MM.1S (cell line): ENCODE measurements at places on chromosomes 3 and 15.

DNA sequence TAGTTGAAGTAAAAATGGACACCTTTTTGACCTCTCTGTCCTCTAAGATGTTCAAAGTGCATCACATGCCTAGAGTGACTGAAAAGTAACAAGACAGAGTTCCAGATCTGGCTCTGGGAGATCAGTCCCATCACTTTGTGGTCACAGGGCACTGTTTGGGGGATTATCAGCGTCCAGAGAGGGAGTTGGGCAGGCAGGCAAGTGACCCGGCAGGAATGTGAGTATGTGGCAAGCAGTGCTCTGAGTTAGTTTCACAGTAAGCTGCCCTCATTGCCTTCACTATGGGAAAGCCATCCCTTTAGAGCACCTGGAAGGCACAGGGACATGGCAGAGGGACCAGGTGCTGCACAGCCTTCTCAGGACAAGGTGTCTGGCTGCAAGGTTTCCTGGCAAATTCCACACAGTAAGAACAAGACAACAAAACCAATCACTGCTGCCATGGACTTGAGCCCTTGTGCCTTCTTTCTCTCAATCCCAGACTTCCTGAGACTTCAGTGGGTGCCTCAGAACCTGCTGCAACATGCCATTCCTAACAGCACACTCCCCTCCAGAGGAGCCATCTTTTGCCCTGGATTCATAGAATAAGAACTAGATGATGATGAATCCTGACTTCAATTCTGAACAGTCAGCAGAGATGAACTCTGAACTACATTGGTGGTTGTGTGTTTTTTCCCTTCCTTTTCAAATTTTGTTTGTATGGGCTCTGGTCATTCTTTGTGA lies 55.2 kb downstream of the TIPARP start:
- no peak for DNase-seq

- DNase-seq, result no peak
Measured at GRCh38 chr3:157335233-157336076, 101.2 kb upstream of the PTX3 start.

- DNase-seq, result no peak
Measured at GRCh38 chr3:154168998-154169795, 48.0 kb downstream of the ARHGEF26 start.

DNA sequence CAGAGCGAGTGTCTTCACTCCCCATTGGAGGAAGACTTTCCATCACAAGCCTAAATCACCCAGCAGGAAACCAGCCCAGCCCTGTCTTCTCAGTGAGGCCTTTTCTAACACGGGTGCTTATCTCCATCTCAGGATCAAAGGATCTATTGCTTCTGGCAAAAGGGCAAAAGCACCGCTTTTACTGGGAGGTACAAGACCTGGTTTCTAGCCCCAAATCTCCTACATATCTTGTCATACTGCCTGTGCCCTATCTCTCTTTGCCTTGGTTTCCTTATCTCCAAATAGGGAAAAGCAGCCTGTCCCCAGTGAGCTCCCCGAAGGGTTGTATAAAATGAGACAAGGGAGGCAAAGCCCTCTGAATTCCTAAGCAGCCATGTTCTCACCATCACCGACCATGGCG lies 5.2 kb downstream of the GLB1 start:
- no peak for DNase-seq

GRCh38 chr15:101531170-101531569 lies 41.7 kb upstream of the PCSK6 start:
- no peak for DNase-seq

- no peak for DNase-seq
Measured at GRCh38 chr3:177109688-177110330, 87.5 kb downstream of the TBL1XR1 start.

DNA sequence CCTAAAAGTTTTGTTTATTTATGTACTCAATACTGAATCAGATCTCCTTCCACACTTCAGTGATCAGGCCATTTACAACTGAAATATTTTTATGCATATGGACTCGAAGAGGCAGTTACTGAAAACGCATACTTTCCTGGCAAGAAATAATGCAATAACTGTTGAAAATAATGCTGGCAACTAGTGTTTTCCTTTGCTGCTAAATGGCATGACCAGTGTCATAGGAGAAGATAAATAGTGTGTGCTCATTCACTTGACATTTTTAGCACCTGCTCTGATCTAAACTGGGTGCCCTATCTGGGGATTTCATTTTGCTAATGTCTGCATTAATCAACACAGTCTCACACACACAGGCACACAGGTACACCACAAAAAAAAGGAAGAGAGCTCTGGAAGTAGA lies 695.2 kb downstream of the TUSC7 start:
- no peak for DNase-seq

DNA sequence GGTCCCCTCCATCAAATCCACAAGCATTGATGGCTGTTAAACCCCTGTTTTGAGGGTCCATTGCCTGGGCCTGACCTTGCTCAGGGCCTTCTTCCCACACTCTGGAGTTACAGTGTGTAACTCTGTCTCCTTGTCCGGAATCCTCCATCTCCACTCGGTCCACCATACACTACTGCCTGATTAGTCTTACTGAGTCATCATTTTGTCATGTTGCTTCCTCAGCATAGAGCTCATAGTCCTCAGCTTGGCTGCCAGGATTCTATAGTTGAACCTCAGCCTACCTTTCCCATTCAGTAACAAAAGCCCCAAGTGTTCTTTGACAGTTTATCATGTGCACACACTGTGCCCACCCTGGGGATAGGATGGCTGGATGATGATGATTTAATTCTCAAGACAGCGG lies 113.0 kb downstream of the PDE8A start:
- no peak for DNase-seq

DNA sequence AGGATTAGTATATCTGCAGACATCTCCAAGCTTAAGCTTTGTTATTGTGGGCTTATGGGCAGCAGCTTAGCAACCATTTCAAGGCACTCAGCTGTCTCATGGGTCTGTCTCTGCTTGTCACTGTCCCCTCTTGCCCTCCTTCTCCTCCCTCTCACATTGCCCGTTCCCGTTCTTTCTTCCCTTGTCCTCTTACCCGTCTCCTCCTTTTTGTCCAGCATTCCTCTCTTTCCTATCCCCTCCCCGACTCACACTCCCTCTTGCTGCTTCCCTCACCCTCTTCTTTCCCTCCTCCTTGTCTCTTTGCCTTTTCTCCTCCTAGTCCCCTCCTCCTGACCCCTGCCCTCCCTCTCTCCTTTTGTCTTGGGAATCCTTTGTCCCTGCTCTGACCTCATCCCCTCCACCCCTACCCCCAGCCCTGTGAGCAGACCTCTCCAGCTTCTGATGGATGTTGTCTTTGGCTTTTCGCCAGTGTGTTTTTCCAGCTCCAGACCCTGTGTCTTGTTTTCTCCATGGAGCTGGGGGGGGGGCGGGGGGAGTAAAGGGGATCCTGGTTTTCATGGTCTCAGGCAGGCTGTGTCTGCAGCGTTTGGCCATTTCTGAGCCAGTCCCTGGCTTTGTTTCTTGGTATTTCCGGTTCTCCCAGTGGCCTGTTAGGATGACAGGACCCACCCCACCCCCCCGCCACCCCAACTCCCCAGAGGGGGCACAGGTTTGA lies 47.9 kb upstream of the TRAK1 start:
- no peak for DNase-seq

GRCh38 chr3:175748087-175748730 lies 889.1 kb downstream of the NAALADL2 start:
- no peak for DNase-seq

- DNase-seq, result no peak
Measured at GRCh38 chr15:47484059-47484458, 233.2 kb upstream of the SEMA6D start.

DNA sequence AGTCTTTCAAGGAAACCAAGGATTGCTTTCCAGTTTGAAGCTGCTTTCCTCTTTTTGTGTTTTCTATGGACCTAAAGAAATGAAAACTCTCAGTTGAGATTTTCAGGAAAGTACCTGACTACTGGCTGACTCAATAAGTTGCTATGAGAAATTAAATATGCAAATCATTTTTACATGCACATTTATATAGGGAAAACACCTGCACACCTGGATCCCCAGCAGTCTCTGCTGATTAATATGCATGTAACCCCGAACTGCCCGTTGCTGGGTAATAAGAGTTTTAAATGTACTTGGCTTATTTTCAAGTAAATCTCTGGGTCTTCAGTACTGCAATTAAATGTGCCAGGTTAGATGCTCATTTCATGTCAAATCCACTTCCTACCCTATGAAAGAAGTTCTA lies 77.2 kb downstream of the KBTBD8 start:
- DNase-seq, result peak; percentile 23

- no peak for DNase-seq
Measured at GRCh38 chr3:123285066-123285465, 83.3 kb downstream of the SEC22A start.

- DNase-seq, result no peak
Measured at GRCh38 chr15:91930092-91930491, 76.6 kb downstream of the SLCO3A1 start.

GRCh38 chr3:111971533-111972130 lies 7.2 kb upstream of the ABHD10 start:
- no peak for DNase-seq

GRCh38 chr3:135136361-135137100 lies 341.5 kb downstream of the EPHB1 start:
- no peak for DNase-seq

DNA sequence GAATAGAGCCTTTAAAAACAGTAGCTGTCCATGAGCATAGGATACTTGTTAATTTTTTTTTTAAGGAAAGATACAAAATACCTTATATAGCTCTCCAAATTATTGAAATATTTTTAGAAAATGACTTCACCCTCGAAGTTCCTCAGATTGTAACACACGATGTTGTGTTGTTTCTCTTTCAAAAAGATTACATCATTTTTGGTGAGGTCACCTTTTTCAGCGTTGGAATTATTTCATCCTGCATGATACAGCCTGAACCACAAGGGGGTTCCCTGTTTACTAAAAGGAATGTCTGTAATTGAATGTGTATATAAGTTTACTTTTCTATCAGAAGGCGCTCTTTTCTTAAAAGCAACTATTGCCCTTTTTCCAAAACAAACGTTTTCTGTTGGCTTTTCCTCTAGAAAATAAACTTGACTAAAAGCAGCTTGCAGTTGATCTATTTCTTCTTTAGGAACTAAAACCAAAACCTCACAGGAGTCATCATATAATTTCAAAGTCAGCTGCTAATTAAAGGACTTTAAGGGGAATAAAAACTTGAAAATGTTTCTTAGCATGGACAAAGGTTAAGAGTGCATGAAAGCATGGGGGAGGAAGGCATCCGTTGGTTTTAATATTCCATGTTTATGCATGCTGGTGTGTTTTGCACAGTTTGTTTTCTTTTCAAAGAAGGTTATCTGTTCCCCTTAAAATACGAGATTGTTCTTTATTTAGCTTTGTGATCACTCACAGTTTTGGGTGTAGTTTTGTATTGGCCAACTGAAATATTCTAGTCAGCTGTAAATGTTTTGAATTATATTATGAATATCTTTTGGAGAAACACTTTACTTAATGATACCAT lies 29.4 kb downstream of the LYSMD4 start:
- DNase-seq, result peak; percentile 81

GRCh38 chr15:40197434-40197833 lies 36.6 kb downstream of the BUB1B start:
- DNase-seq, result no peak

- no peak for DNase-seq
Measured at GRCh38 chr3:42276141-42277132, 10.5 kb upstream of the CCK start.
